Stimulated activated CD4-positive, alpha-beta T cell treated with anti-CD3 and anti-CD28 coated beads, TNF-alpha, amount 100 ng/mL, for 24 hours (primary cell): ENCODE measurements at places on chromosomes 6 and 20.

DNA sequence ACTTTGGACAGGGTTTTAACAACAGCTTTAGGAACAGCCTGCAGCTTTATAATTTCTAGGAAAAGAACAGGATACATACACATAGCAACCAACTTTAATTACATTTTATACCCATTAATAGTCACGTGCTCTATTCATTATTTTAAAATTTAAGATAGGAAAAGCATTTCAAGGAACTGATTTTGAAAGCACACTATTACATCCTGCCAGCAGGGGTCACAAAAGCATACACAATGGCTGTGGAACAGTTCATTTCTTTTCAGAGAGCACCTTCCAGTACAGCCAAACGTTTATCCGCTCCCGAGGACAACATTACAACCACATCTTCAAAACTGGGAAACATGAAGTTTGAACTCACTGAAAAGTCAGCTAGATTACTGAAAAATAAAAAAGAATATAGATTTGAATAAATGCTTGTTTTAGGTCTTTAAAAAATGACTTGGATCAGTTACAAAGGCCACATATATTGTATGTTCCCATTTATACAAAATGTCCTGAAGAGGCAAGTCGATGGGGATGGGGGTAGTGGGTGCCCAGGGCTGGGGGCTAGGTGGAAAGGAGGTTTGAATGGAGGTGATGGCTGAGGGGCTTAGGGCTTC, 104.6 kb upstream of the EXOC2 start:
- no peak for DNase-seq

- no peak for DNase-seq
Observed at GRCh38 chr6:144347448-144347759, 62.3 kb downstream of the UTRN start.

DNA sequence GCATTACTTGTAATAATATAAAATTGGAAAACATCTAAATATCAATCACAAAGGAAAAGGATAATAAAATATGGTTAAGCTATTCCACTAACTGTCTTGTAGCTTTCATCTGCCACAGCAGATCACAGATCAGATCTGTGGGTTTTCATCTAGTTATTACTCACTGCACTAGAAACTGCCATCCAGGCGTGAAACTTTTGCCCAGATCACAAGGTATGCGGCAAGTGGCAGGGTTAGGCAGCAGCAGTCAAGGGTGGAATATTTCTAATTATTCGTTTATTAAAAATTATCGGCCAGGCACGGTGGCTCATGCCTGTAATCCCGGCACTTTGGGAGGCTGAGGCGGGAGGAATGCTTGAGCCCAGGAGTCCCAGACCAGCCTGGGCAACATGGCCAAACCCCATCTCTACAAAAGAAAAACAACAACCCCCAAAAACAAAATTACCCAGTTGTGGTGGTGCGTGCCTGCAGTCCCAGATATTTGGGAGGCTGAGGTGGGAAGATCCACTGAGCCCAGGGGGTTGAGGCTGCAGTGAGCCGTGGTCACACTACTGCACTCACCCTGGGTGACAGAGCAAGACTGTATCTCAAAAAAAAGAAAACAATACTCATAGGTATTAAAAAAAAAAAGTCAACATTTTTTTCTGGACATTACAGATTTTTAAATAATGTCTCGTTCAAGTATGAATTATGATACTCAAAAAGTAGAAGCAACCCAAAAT, 32.1 kb downstream of the BEND3 start:
- DNase-seq, result no peak

DNA sequence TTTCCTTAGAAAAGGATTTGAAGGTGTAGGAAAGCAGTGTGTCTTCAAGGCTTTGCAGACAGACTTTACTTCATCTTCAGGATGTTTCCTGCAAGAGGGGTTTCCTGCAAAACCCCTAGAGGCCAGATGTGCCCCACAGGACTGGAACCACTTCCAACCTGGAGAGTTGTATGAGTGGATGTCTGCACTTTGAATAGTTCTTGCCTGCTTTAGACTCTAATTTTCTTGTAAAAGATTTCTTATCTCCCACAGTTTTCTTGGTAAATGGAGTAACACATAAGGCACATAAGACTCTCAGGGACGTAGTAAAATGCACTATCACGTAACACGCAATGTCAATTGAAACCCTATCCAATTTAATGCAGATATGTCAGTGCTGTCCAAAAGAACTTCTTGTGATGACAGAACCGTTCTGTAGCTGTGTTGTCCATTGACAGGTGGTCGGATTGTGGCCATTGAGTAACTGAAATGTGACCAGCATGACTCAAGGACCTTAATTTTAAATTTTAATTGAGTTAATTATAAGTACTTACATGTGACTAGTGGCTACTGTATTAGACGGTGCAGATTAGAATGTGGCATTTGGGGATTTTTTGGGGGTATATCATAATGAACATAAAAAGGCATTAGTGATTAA, 118.7 kb downstream of the JARID2 start:
- DNase-seq, result no peak

- no peak for DNase-seq
Observed at GRCh38 chr6:151493804-151494234, at the start of gene CCDC170. TSS of gene CCDC170 (plus strand) at chr6:151494017. CDS start at chr6:151494129, 112 bp downstream.

DNA sequence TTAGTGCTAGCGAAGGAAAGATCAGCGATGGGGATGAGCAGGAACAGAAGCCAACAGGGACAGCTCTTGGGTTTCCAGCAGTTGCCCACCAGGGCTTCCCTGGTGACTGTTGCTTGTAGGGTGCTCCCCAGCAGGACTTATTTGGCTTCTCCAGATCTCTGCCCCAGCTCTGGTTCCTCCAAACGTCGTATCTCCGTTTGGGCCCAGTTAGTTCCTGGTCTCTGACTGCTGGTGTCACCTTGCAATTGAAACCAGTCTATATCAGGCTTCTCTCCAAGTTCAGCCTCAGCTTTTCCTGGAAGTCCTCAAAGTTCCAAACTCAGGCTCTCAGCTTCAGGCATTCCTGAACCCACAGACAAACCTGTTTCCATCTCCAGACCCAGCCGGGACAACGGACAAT, 70.8 kb upstream of the NXT1 start:
- no peak for DNase-seq

DNA sequence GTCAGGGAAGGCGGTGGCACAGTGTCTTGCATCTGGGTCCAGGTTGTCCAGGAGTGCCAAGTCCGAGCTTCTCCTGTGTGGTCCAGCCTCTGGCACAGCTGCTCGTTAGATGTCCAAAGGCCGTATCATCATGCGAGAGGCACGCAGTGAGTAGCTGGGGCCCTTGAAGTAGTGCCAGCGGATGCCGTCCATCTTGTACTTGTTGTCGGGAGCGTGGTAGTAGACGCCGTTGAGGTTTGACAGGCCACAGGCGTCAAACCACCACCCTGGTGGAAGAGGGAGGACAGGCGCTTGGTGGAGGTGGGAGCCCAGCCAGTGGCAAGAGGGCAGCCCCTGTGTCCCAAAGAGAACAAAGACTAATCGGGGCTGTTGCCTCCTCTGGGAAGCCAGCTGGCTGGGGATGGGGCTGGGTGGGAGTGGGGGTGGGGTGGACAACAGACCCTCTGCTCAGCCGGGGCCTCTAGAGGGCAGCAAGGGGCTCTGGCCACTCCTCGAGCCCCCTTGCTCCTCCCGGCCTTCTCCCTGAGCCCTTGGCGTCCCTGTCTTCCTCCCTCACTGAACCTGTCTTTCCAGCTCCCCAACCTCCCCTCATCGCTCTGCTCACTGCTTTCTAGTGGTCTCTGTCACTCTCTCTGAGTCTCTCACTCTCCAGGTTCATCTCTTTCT, 39.5 kb downstream of the FAM110A start:
- no peak for DNase-seq

- DNase-seq, result no peak
Observed at GRCh38 chr20:29306390-29307072, 1950.9 kb upstream of the DEFB115 start.

DNA sequence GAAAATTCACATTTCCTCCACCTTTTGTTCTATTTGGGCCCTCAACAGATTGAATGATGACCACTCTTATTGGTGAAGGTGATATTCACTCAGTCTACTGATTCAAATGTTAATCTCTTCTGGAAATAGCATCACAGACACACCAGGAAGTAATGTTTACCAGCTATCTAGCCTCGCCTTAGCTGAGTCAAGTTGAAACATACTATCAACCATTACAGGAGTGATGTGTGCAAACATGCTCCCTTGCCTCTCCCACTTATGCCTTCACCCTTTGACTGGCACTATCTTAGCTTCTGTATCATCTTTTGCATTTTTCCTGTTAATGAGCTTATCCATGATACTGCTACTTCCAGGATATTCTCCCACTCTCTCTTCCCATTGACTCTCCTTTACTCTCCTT, 191.9 kb downstream of the CENPW start:
- DNase-seq, result no peak

DNA sequence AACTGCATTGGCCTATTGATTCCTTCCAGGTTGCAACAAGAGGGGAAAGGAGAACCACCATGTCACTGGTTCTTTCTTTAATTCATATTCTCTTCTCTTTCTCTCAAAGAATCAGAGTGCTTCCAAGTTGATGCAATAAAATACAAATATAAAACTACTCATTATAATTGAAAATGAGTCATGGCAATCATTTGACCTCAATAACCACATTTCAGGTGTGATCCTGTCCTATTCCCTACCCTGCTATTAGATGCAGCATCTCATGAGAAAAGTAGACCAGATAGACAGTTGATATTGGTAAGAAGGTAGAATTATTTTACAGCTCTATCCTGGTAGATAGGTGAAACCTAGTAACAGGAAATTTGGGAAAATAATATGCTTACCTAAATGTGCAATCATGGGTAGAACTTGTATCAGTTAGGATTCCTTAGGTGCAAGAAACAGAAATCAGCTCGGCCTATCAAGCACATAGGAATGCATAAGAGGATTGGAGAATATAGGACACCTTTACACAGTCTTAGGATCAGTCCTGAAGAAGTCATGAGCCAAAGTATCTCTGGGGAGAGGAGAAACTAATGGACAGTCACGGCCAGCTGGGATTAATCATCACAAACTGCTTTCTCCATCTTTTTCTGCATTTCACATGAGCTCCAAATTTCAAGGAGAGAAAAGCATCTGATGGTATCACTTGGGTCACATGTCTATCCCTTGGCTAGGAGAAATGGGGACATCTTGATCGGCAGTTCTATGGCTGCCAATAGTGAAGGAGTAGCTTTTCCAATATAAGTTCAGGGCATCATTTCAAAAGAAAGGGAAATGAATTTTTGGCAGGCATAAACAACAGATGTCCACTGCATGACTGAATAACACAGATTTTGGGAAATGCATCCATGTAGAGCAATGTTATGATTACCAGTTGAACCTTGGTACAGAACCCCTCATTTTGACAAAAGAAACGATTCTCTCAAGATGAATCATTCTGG, 19.3 kb upstream of the RNF146 start:
- DNase-seq, result no peak

GRCh38 chr6:152223636-152224035, 413.5 kb downstream of the SYNE1 start:
- DNase-seq, result no peak

DNA sequence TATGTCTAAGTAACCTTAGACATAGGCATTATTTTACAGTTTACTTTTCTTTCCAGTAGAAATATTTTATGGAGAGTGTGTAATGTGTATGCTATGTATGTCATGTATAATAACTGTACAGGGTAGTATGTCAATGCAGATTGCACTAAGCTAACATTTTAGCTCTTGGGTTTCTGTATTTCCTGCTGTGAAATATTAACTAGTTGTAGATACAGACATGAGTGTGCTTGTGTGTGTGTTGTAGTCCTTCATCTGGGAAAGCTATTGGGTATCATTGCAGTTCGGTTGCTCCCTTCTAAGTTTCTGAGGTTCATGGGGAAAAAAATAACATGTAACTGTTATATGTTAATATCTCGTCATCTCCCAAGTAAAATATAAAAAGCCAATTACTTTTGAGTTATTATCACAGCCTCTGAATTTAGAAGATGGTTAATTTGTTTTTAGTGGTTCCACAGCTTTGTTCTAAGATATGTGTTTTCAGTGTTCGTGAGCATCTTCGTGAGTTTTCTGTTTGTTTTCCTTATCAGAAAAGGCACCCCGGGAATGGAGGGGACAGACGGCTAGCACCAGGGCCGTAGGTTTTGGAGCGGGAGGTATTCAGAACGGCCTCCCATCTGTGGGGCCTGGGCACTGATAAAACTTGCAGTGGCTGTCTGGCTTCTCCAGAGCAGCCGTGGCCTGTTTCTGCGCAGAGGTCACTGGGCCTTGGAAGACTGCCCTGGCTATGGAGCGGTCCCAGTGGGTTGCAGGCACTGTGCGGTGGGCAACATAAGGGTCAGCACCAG, 215.0 kb downstream of the ARID1B start:
- DNase-seq, result no peak

GRCh38 chr6:76861403-76861802, 601.9 kb downstream of the HTR1B start:
- no peak for DNase-seq

GRCh38 chr6:169096388-169096787, 157.3 kb downstream of the THBS2 start:
- no peak for DNase-seq

DNA sequence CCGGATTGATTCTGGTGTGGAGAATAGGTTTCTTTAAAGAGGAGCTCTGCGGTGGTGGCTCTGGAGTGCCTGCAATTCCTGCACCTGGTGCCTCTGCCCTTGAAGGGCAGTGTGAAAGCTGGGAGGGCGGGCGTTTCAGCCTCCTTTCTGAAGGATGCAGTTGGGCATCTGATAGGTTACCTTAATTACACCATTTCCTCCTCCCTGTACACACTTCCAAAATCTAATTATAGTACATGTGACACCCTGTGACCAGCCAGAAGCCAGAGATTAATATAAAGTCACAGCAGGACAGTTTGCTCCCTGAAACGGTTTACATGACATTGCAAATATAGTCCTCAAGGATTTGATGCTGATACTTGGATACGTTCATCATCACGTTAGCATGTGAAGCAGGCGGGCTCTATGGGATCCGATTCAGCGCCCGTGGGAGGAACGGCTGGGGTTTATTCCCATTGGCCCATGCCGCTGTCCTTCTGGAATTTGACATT, 548.2 kb downstream of the QKI start:
- DNase-seq, result no peak

DNA sequence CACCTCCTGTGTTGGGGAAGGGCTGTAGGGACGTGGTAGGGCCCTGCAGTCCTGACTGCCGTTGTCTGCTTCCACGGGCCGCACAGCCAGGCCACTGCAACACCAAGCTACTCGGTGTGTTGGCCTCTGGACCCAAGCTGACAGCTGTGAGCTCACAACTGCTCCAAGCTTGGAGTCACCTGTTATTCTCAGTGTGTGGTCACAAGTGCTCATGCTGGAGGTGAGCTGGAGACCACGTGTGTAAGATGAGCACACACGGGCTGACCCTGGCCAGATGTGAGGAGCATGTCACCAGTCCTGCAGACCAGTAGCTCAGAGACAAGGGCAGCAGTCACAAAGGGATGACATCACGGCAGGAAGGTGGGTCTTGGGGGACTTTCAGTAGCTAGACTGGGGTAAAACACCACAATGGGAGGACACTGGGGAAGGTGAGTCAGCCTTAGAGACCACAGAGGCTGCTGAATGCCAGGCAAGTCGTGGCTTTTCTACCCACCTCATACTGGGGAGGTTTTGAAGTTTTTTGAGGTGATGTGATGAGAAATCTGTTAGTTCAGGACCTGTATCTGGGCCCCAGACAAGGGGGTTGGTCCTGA, 87.3 kb downstream of the FAM120B start:
- DNase-seq, result no peak
